Effector memory CD4-positive, alpha-beta T cell (primary cell): ENCODE measurements at places on chromosomes 16 and 17.

GRCh38 chr16:2584729-2585650 is 47.2 kb downstream of the PDPK1 start:
- no peak for DNase-seq

DNA sequence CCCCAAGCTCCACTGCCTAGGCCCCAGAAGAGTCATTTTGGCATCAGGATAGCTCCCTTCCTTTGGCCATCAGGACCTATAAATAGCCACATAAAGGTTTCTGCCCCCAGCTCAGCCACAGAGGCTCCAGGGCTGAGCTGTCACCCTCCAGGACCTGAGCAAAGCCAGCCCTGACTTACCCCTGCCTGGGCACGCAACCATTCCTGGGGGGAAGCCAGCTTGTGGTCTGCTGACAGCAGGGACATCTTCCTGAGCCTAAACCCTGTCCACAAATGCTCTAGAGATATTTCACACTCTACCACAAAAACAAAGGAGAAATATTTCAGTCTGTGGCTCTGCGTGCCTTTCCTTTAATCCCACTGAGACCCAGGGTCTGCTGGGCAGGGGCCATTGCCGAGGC is 123.7 kb upstream of the CCL2 start:
- DNase-seq = no peak

GRCh38 chr17:33381201-33381600 is 88.1 kb upstream of the ASIC2 start:
- DNase-seq = no peak

- DNase-seq = no peak
These were observed 55.6 kb downstream of the CYLD start for GRCh38 chr16:50797456-50797855.

DNA sequence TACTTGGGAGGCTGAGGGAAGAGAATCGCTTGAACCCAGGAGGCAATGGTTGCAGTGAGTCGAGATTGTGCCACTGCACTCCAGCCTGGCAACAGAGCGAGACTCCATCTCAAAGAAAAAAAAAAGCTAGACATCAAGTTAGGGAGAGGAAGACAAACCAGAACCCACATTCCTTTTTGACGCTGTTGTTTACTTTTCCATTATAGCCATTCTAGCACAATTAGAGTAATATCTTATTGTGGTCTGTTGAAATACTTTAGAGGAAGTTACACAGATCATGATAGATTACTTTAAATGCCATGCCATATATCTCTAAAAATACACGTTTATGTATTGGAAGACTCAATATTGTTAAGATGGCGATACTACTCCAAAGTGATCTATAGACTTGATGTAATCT is 16.5 kb upstream of the ABCC1 start:
- DNase-seq = no peak

DNA sequence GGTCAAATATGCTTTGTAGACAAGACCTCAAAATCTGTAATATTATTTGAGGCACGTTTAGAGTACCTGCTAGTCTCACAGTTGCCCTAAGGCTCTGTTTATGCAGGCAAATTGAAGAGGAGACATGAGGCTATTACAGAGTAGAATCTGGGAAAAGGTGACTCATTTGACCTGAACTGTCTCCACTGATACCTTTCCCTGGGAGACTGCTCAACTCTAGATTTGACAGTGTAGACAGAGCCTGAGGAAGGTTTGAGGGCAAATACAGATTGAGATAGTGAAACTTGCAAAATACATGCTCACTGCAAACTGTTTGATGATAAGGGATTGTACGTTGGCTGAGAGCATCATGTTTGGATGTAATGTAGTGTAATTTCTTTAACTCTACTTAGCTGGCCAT is 1266.6 kb upstream of the CDH8 start:
- no peak for DNase-seq

- no peak for DNase-seq
These were observed 86.3 kb downstream of the SDR42E1 start for GRCh38 chr16:81925016-81925415.

DNA sequence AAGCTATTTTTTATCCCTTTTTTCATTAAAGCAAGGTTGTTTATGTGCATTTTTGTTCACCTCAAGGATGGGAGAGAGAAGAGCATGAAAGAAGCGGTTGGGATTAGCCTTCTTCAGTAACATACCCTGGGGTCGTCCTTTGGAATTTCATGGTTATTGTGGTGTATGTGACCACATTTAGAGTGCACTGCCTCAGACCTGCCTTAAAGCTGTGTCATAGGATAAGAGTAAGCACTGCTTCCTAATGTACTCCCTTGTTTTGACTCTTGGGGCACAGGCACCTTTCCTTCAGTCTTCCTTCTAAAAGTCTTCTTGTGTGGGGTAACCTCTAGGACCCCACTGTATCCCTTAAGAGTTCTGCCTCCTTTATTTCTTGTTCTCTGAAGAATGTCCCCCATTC is 28.9 kb downstream of the TNRC6A start:
- no peak for DNase-seq

- DNase-seq = no peak
These were observed 433.3 kb downstream of the CA10 start for GRCh38 chr17:51725185-51725584.

- DNase-seq = no peak
These were observed 16.6 kb upstream of the MLYCD start for GRCh38 chr16:83882163-83882885.

DNA sequence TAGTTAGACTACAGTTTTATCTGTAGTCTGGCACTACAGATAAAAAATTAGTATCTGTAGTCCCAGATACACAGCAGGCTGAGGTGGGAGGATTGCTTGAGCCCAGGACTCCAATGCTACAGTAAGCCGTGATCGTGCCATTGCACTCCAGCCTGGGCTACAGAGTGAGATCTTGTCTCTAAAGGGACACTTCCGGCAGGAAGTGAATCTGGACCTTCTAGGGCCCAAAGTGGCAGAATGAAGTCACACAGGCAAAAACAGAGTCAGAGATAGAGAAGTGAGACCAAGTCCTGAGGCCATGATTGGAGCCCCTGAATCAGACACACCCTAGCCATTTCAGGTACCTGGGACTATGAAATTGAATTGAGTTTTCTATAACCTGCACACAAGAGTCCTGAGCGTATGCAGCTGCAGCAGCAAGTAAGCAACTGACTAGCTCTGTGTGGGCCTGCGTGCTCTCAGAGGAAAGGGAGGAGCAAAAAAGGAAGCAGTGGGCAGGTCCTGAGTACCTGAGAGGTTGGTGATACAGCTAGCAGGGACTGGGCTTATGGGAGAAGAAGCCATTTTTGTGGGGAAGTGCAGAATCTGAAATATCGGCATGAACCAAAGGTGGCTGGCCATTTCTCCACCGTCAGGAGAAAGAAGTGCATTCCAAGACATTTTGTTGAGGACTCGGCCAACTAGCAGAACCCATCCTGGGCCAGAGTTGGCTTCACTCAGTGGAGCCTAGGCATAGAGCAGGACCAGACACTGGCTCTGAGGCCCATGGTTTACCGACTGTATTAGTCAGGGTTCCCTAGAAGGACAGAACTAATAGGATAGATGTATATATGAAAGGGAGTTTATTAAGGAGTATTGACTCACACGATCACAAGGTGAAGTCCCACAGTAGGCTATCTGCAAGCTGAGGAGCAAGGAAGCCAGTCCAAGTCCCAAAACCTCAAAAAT is 27.2 kb upstream of the BRD7 start:
- DNase-seq = no peak

- no peak for DNase-seq
These were observed 268.9 kb downstream of the NTN1 start for GRCh38 chr17:9290226-9290613.

- DNase-seq = no peak
These were observed 218.9 kb downstream of the USP22 start for GRCh38 chr17:20823905-20824304.

- DNase-seq = no peak
These were observed 34.9 kb downstream of the BCO1 start for GRCh38 chr16:81273223-81273950.

DNA sequence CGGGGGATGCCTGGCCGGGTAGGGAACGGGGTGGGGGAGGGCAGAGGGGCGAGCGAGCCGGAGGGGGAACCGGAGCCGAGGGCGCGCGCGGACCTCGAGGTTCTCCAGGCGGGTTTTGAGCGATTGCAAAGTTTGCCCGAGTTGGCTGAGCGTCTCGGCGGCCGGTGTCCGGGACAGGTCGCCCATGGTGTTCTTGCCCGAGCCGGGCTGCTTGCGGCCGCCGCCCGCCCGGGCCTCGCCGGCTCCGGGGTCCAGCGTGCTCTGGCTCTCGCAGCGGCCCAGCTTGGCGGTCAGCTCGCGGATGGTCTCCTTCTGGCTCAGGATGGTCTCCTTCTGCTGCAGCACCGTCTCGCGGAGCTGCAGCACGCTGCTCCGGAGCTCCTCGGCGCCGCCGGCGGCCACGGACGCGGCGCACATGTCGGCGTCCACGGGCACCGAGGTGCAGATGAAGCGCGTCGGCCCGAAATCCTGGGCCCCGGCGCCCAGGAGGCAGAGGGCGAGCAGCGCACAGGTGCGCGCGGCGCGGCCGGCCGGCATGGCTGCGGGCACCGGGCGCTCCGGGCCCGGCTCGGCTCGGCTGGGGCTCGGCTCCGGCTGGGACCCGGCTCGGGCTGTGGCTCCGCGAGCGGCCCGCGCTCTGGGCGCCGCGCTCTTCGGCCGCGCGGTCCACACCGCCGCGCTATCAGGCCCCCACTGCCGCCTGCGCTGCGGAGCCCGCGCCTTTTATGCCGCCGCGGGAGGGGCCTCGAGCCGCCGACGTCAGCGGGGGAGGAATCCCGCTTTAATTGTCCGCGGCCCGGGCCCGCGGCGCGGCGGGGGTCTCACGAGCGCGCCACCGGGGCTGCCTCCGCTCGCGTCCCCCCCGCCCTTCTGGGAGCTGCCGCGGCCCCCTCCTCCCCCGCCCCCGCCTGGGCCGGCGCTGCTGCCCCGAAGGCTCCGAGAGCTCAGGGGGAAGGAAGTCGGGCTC is at the start of gene NPTX1:
NPTX1 (minus strand) TSS at position 698 of the 967 bp plus-strand sequence; CDS start at position 537, 161 bp downstream.
- DNase-seq = no peak

DNA sequence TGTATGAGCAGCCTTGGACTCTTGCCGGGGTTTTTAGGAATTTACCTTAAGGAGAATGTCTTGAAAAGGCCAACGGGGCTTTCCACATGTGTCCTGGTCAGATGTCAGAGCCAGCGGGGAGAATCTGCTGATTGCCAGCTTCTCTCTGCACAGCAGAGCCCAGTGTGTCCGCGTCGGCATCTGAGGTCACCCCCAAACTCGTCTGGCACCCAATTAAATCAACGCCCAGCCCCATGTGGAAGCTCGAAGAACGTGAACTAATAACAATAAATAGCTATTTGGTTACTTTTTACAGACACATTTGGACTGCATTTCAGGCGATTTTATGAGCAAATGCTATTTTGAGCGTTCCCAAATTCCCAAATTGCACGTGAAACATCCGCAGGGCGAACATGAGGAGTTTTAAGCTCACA is 303.5 kb downstream of the FOXL1 start:
- DNase-seq = no peak

DNA sequence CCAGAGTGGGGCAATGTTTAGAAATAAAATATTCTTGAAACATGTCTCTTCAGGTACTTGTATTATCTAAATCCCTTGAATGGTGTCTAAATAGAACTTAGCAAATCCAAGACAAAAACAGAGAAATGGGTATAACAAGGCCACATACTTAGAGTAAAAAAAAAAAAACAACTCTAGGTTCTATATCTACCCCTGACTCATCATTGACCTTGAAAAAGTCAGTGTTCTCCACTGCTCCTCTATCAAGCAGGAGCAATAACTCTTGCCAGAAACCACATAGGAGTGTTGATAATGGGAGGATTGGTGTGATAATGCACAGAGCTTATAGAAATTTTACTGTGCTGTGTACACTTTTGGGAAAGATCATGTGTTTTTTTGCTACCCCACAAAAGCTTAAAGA is 296.6 kb upstream of the PMFBP1 start:
- DNase-seq = no peak

- no peak for DNase-seq
These were observed 124.8 kb downstream of the MRM1 start for GRCh38 chr17:36726199-36726598.

DNA sequence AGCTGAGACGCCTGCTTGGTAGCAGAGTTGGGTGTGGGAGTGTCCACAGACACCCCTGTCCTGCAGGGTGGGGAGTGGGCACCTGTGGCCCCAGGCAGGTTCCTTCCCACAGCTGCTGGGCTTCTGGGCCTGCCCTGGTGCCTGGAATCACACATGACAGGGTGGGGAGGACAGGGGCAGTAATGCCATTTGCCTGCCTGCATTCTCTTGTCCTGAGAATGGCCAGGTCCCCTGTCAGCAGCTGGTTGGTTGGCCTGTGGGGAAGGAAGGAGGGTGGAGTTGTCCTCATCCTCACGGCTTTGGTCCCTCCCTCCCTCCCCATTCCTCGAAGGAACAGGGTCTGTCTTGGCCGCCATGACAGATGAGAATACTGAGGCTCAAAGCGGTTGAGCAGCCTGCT is 5.2 kb downstream of the PRSS53 start:
- no peak for DNase-seq

GRCh38 chr17:27778183-27778582 is 22.1 kb downstream of the NOS2 start:
- no peak for DNase-seq

DNA sequence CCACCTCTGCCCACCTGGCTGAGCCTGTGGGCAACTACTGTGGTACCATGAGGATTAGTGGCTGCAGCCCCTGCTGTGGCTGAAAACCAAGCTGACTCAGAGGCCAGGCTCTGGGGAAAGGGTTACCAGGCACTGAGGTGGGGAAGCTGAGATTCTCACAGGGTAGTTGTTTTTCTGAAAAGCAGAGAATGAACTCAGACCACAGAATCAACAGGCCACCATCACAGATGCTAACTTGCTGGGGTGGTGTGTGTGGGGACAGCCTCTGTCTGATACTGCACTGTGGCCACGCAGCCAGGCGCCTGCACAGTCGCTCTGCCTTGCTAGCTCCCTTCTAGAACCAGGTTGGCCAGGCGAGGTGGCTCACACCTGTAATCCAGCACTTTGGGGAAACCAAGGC is 28.8 kb downstream of the NPLOC4 start:
- no peak for DNase-seq

DNA sequence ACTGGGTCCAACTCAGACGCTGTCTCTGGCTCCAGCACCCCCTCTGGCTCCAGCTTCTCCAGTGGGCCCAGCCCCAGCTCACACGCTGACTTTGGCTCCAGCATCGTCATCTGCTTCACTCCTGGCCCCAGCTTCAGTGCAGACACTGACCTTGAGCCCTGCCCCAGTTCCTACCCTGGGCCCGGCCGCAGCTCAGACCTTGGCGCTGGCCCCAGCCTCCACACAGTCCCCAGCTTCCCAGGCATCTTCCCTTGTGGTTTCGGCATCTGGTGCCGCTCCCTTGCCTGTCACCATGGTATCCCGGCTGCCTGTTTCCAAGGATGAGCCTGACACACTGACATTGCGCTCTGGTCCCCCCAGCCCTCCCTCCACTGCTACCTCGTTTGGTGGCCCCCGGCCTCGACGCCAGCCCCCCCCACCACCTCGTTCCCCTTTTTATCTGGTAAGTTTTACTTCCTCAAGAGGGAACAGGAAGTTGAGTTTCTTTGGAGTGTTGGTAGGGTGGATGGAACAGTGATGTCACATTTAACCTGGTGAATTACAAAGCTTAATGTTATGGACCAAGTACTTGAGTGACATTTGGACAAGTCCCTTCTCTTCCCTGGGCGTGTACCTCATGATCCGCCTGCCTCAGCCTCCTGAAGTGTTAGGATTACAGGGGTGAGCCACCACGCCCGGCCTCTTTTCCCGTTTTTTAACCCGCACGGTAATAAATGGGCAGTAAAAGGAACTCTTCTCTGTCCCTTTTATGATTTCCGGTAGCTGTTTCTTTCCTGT is 23.4 kb upstream of the PHKG2 start:
- no peak for DNase-seq
